Upper lobe of left lung (tissue), 6 donors: ENCODE measurements at places on chromosomes 11 and 22. TPM values are rescaled to one million over a fixed set of nuclear protein-coding genes. Genes with fewer than 3 reads are reported as not detected.

RCOR2 gene
- not detected for total RNA-seq

- no peak for DNase-seq
- no peak overlapping the region for H3K4me3 ChIP-seq
- no peaks in the 10 kb centered on the region for H3K36me3 ChIP-seq
- no peaks in the 10 kb centered on the region for H3K4me1 ChIP-seq
- no peaks in the 10 kb centered on the region for H3K27me3 ChIP-seq
Measured at GRCh38 chr11:8087756-8088155, 6.7 kb downstream of the TUB start.

CPT1B gene
- total RNA-seq, result 16.8 TPM

DNA sequence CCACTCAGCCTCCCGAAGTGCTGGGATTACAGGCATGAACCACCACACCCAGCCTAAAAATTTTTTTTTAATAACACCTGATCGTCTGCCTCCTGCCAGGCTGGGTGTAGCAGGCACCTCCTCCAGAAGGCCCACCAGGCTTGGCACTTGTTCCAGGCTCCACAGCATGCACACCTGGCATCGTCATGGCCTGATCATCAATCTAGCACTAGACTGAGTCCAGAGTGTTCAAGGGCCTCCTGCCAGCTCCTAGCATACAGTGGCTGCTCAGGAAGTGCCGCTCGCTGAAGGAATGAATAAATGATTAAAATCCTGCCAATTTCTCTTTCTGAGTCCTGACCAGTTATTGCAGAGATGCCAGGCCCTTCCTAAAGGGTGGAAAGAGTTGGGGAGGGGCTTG is 3.5 kb upstream of the PDGFB start:
- no peak overlapping the region for H3K27ac ChIP-seq
- no peaks in the 10 kb centered on the region for H3K27me3 ChIP-seq
- H3K4me3 ChIP-seq, result no peak overlapping the region
- DNase-seq, result no peak

- H3K27ac ChIP-seq, result no peak overlapping the region
- no peak for DNase-seq
- H3K36me3 ChIP-seq, result no peaks in the 10 kb centered on the region
- peaks cover 12% of the 10 kb centered on the region for H3K4me1 ChIP-seq
- H3K4me3 ChIP-seq, result no peak overlapping the region
Measured at GRCh38 chr11:3137486-3138177, 27.5 kb downstream of the OSBPL5 start.

DNA sequence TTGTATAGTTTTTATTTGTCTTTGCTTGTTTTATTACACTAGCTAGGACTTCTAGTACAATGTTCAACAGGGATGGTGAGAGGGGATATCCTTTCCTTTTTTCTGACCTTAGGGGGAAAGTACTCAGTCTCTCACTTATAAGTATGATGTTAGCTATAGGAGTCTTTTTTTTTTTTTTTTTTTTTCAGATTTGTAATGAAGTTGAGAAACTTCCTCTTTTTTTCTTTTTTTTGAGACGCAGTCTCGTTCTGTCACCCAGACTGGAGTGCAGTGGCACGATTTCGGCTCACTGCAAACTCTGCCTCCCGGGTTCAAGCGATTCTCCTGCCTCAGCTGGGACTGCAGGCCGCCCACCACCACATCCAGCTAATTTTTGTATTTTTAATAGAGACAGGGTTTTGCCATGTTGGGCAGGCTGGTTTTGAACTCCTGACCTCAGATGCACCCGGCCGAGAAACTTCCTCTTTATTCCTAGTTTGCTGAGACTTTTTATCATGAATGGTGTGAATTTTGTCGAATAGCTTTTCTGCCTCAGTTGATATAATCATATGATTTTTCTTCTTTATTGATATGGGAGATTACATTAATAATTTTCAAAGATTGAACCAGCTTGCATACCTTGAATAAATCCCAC is 10.9 kb downstream of the TRIM22 start:
- no peaks in the 10 kb centered on the region for H3K4me1 ChIP-seq
- no peak overlapping the region for H3K4me3 ChIP-seq
- DNase-seq, result no peak
- no peaks in the 10 kb centered on the region for H3K27me3 ChIP-seq
- H3K27ac ChIP-seq, result no peak overlapping the region

SCGB1D2 gene
- total RNA-seq, result not detected

DNA sequence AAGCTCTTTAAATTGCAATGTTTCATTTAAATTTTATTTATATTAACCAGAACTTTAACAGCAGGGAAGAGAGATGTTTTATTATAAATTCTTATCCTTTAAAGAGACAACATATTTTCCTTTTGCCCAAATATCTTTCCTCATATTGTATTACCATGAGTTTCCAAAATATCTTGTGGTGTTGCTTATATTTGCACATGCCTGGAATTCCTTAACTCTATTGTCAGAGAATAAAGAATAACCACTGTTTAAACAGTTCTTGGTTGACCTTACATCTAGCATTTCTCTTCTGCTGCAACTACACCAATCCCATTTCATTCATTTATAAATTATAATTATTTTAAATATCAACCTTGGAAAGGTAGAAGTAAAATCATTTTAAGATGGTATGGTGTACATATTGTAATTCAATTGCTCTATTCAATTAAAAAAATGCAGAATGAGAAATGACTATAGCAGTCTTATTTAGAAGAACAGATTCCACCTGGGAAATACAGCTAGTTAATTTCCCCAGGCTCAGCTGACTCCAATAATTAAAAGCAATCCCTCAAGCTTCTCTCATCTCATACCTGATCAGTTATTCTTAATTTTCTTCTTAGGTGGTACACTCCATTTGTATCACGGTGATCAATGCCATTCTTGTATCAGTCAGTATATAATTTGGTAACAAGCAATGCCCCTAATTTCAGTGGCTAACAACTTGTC is 923.3 kb downstream of the KCNA4 start:
- H3K36me3 ChIP-seq, result no peaks in the 10 kb centered on the region
- no peak overlapping the region for H3K27ac ChIP-seq
- H3K27me3 ChIP-seq, result no peaks in the 10 kb centered on the region
- H3K4me3 ChIP-seq, result no peak overlapping the region

- DNase-seq, result peak; percentile 75
- H3K36me3 ChIP-seq, result no peaks in the 10 kb centered on the region
- H3K4me3 ChIP-seq, result no peak overlapping the region
- H3K27ac ChIP-seq, result no peak overlapping the region
- H3K27me3 ChIP-seq, result no peaks in the 10 kb centered on the region
Measured at GRCh38 chr11:1706634-1707400, 9.8 kb downstream of the KRTAP5-6 start.

CNIH2 gene
- not detected for total RNA-seq

MS4A12 gene
- total RNA-seq, result not detected

DCDC1 gene
- total RNA-seq, result 2.6 TPM

- H3K36me3 ChIP-seq, result no peaks in the 10 kb centered on the region
- no peak overlapping the region for H3K27ac ChIP-seq
Measured at GRCh38 chr11:46890665-46891064, 27.7 kb downstream of the LRP4 start.

GRCh38 chr22:45221201-45221600 is 19.5 kb downstream of the KIAA0930 start:
- H3K4me1 ChIP-seq, result peaks cover 32% of the 10 kb centered on the region
- H3K4me3 ChIP-seq, result no peak overlapping the region
- H3K27ac ChIP-seq, result no peak overlapping the region
- H3K36me3 ChIP-seq, result no peaks in the 10 kb centered on the region
- DNase-seq, result no peak

DNA sequence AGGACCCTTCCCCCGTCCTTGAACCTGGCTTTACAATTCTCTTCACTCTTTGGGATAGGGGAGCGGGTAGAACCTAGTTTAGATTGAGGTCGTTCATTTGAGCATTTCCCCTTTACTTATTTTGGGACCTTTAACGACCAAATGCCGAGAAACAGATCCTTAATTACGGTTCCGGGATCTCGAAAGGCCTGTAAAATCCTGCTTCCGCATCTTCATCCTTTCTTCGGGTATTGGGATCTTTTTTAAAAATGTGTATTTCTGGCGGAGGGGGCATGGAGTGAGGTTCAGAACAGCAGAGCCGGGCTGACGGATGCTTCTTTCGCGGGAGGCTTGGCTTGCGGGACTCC is 395 bp upstream of the HIPK3 start:
- peaks cover 15% of the 10 kb centered on the region for H3K4me1 ChIP-seq
- no peaks in the 10 kb centered on the region for H3K36me3 ChIP-seq
- no peak for DNase-seq

CCDC85B gene
- total RNA-seq, result 69.7 TPM

- no peaks in the 10 kb centered on the region for H3K27me3 ChIP-seq
- no peak for DNase-seq
- no peak overlapping the region for H3K4me3 ChIP-seq
- H3K27ac ChIP-seq, result no peak overlapping the region
- H3K4me1 ChIP-seq, result no peaks in the 10 kb centered on the region
Measured at GRCh38 chr11:100887659-100888058, 200.6 kb downstream of the ARHGAP42 start.

DNA sequence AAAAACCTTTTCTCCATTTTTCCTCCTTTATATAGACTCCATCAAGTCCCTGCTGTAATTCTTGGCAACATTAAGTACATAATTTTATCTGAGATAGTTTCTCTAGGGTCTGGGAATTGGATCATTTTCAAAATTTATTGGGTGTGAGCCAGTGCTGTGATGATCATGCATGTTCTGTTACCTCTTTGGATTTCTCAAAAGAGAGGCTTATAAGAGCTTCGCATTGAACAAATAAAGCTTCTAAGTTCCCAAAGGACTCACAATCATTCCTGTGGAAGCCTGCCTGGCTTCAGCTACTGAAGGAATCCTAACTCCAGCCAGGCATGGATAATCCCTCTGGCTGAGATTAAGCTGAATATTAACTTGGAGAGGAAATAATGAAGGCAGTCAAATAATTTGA is 208.5 kb downstream of the RAB38 start:
- H3K4me3 ChIP-seq, result no peak overlapping the region
- H3K27me3 ChIP-seq, result no peaks in the 10 kb centered on the region
